ENCODE measurements at places on chromosomes 5 and 9.

DNA sequence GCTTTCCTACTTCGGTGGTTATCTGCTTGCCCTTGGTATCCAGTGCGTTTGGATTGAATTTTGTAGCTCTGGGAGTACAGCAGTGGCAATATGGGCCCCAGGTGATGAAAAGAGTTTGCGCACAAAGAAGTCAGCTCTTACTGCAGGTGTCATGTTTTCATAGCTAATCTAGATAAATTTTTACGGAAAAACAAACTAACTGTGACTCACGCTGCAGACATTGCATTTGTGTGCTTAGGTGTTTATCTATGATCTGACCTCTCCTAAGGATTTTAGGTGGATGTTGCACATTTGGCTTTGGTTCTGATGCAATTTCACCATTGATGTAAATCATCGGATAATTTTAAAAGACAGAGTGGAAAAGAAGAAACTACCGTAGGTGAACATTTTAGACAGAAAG lies 92.1 kb downstream of the VCAN start:
- DNase-seq: no peak

GRCh38 chr9:95644377-95644776 lies 127.6 kb upstream of the PTCH1 start:
- no peak for DNase-seq

DNA sequence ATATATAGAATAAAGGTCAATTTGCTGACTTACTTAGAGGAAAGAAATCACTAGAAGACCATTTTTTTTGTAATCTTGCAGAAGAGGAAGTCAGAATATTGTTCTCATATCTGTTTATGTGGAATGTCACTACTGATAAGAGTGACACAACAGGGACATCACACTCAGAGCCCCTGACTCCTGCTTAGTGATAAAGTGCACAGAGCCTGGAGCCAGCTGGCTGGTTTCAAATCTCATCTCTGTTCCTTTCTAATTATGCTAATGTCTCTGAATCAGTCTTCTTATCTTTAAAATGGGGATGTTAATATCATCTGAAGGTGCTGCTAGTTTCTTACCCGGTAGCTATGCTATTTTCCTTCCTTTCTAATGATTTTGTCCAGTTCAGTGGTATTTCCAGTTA lies 58.6 kb upstream of the LIFR start:
- no peak for DNase-seq

- no peak for DNase-seq
Observed at GRCh38 chr9:26057050-26057449, 378.8 kb upstream of the TUSC1 start.

GRCh38 chr5:75200776-75201175 lies 35.9 kb downstream of the ANKRD31 start:
- DNase-seq: no peak

- no peak for DNase-seq
Observed at GRCh38 chr5:8721536-8721935, 824.3 kb downstream of the SEMA5A start.

DNA sequence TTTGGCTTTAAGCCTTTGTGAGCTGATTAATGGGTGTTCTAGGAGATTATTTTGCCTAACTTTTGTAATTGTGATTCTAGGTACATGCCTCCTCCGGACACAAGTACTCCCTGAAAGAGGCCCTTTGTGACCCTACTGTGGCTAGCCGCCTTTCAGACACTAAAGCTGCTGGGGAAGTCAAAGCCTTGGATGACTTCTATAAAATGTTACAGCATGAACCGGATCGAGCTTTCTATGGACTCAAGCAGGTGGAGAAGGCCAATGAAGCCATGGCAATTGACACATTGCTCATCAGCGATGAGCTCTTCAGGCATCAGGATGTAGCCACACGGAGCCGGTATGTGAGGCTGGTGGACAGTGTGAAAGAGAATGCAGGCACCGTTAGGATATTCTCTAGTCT lies 13.6 kb downstream of the ITGA1 start:
- DNase-seq: no peak

- peak; percentile 60 for DNase-seq
Observed at GRCh38 chr5:67209141-67209771, 12.7 kb upstream of the CD180 start.

DNA sequence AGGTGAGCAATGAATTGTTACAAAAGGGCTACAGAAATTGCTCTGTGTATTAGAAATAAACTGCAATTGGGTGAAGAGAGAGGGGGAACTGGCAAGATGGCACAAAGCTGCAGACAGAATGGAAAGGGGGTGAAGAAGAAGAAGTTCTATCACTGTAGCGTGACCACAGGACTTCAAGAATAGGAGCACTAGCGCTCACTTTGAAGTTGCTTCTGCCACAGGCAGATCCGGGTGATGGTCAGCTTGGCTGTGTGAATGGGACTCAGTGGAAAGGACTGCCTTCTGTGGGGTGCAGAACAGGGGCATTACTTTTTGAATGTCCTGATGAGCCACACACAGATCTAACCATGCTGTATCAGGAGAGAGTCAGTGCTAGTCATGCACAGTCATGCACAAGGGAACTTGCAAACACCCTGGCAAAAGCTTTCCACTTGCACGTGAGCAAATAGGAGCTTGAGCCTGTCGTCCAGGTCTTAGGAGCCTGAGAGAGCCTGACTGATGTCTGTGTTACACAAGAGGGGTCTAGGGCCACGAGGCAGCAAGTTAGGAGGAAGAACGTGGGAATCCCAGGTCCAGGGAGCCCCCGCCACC lies 16.3 kb downstream of the IL5 start:
- DNase-seq: no peak

GRCh38 chr5:119895066-119895465 lies 265.7 kb downstream of the FAM170A start:
- no peak for DNase-seq

DNA sequence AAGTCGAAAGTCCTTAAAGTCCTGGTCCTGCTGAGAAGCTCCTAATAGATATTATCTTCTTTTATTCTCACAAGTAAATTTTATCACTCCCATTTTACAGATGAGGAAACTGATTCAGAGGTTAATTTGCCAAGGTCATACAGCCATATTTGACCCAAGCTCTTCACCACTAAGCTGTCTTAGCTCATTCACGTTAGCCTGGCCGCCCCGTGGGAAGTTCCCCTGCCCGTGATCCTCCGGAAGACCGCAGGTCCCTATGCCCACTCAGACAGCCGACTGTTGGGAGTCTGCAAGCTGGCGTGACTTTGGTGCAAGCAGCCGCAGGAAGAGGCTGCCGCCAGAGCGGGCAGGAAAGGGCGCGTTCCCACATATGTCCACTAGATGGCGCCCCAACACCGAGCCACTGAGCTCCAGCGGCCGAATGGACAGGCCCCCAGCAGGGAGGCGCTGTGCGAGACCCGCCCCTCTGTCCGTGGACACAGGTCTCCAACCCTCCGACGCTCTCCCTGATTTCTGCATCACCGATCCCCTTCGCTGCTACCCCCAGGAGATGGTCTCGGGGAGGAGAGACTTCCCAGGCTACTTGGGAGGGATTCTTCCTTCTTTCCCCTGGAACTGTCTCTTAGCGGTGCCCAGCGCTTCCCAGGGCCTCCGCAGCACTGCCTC lies 10.0 kb upstream of the ARAP3 start:
- peak; percentile 86 for DNase-seq

DNA sequence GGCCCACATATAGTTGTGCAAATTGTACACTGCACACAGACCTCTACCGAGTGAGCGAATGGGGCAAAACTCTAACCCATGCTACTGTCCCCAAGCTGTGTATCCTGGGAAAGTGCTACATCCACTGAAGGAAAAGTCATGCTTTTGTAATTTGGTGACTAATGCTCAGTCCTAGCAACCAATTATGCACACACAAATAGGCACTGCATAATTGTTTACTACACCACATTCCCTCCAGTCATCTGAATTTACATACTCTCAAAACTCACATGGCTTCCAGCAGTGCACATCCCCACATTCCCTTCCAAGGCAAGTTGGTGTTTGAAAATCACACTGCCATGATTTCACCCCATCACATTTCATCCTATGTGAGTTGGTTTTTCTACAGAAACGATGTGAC lies 125.9 kb upstream of the OSMR start:
- no peak for DNase-seq

GRCh38 chr5:57171816-57172465 lies 1.9 kb upstream of the GPBP1 start:
- peak; percentile 47 for DNase-seq

GRCh38 chr5:54567996-54568395 lies 50.4 kb downstream of the SNX18 start:
- no peak for DNase-seq

GRCh38 chr5:180330810-180331646 lies 22.1 kb downstream of the GFPT2 start:
- DNase-seq: no peak

GRCh38 chr9:129270205-129270604 lies 92.1 kb upstream of the IER5L start:
- peak; percentile 64 for DNase-seq

DNA sequence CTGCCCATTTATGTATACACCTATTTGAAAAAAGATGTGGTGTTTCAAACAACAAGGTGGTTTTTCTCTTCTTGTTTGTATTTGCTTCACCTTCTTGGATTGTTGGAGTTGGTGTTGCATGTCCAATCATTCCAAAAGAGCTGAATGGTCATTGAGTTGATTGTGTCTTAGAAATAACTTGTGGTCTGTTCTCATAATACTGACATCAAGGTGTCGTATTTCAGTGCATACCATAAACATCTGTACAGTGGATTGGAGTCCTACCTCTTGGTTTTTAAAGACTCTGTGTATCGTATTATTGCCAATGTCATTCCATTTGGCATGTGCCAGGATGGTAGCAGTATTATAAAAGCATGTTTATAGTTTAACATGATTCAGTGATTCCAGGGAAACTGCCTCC lies 73.2 kb downstream of the TRIO start:
- no peak for DNase-seq

GRCh38 chr5:31415960-31416359 lies 115.9 kb downstream of the DROSHA start:
- DNase-seq: no peak

DNA sequence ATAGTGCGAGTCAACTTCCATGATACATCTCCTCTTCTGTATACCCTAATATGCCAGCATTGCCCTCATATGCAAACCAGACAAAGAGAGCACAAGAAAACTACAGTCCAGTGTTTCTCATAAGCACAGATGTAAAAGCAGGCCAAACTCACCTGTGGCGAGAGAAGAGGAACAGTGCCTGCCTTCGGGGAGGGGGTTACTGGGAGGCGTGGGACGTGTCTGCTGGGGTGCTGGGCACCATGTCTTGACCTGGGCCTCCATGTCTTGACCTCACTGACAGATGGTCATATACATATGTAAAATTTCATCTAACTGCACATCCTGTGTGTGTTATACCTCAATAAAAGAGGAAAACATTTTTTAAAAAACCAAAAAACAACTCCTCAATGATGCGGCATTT lies 159.3 kb upstream of the PPP1R26 start:
- no peak for DNase-seq

- no peak for DNase-seq
Observed at GRCh38 chr9:71681104-71681707, 87.1 kb downstream of the CEMIP2 start.

GRCh38 chr5:34915856-34916192 lies 313 bp downstream of the BRIX1 start:
- DNase-seq: no peak

DNA sequence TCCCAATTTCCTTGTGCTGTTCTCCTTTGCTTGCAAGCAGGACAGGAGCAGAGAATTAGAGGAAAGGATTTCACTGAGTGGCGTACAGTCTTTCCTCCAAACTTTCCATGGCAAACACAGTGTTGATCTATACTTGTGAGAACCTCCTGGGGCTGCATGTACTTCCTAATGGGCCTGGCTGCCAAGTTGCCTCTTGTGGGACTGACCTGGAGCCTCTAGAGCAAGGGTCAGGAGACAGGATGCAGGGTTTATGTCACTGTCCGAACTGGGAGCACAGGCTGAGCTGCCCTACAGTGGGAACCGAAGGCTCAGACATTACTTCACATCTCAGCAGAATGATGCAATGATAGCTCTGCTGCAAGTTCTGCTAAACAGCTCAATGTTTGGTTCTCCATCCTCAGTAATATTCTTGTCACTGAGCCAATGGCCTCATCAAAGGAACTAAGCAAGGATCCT lies 102.3 kb downstream of the ENC1 start:
- DNase-seq: no peak

- DNase-seq: no peak
Observed at GRCh38 chr5:116488356-116489041, 86.1 kb downstream of the SEMA6A start.

DNA sequence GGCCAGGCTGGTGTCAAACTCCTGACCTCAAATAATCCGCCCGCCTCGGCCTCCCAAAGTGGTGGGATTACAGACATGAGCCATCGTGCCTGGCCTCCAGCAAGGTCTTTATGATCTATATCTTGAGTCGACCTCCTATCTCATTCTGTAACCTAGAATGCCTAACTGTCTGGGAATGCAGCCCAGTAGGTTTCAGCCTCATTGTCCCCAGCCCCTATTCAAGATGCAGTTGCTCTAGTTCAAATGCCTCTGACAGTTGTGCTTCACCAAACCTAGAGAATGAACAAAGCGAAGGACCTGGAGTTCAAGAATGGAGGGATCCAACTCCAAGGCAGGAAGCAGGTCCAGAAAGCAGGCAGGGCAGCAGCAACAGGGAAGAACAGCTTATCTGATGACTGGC lies 30.8 kb downstream of the GLRX start:
- DNase-seq: no peak

- peak; percentile 60 for DNase-seq
Observed at GRCh38 chr5:42889311-42889933, 77.7 kb upstream of the SELENOP start.

DNA sequence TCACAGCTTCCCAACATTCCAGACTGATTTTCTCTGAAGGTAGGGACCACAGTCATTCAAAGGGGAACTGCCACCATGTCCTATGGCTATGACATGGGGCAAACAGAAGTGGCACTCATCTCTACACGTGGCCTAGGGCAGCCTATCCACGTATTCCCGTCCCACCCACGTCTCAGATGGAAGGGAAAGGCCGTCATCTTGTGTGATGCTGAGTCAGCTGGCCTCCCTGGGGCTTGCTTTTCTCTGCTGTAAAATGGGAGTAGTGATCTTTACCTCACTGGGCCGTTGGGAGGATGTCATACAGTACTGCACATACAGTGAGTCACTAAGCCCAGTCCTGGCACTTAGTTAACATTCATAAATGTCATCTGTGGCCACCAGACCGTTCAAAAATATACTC lies 72.3 kb downstream of the RAPGEF1 start:
- DNase-seq: peak; percentile 85

DNA sequence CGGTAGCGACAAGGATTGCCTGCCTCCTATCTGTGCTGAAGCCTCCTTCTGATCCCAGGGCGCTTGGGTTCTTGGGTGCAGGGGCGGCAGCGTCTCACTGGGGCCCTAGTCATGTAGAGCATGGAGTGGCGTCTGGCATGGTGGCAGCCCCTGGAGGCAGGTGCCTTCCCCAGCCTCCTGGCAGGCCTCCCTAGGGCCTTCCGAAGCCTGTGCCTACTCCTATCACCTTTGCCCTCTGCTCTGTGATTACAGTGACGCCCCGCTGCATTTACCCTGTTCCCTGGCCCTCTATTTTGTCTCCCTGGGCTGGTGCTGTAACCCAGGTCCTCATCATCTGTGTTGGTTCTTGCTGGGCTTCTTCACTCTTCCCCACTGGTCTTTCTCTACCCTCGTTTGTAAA lies 3.8 kb downstream of the SRD5A1 start:
- no peak for DNase-seq
